ENCODE measurements at places on chromosomes 5 and 9.

DNA sequence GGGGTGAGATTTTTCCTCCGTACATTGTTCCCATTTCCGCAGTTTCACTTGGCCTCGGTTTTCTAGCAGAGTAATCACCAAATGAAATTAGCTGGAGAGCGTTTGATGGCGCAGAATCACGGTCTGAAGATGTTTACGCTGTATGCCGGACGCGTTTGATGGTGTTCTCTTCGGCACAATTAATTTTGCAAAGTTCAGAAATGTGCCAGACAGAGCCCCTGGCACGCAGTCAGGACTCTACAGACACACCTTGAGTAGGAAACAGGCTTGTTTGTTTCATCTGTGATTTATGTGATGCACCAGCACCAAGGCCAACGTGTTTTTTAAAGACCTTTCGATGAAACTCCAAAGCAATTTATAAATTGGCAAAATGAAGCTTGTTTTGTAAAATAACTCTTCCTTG is 863 bp upstream of the LIFR start:
- no peak for DNase-seq

GRCh38 chr5:80141147-80141671 is 106.1 kb downstream of the THBS4 start:
- DNase-seq, result no peak

- no peak for DNase-seq
These were observed 63.3 kb upstream of the GRAMD2B start for GRCh38 chr5:126359884-126360283.

- no peak for DNase-seq
These were observed at the start of gene ADAMTS12 for GRCh38 chr5:33891788-33892619. Gene ADAMTS12, minus strand, starts transcription at chr5:33891990. Its CDS starts 134 bp downstream, at chr5:33891856.
